CD8-positive, alpha-beta memory T cell (primary cell): ENCODE measurements at places on chromosomes 6 and 20.

- no peak for DNase-seq
These were observed 68.6 kb downstream of the PKIB start for GRCh38 chr6:122678841-122679240.

DNA sequence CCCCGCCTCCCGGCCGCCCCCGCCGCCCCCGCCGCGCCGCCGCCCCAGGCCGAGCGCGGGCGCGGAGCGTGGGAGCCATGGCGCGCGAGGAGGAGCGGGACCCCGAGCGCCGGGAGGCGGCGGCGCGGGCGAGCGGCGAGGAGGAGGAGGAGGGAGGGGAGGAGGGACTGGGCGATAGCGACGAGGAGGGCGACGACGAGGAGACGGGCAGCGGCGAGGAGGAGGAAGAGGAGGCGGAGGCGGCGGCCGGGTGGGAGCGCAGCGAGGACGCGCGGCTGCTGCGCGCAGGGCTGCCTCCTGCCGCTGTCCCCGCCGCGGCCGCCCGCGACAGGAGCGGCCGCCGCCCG, at the start of gene SLC24A3:
TSS of gene SLC24A3 (plus strand) at position 174 of the 347 bp plus-strand sequence.
- DNase-seq = no peak

DNA sequence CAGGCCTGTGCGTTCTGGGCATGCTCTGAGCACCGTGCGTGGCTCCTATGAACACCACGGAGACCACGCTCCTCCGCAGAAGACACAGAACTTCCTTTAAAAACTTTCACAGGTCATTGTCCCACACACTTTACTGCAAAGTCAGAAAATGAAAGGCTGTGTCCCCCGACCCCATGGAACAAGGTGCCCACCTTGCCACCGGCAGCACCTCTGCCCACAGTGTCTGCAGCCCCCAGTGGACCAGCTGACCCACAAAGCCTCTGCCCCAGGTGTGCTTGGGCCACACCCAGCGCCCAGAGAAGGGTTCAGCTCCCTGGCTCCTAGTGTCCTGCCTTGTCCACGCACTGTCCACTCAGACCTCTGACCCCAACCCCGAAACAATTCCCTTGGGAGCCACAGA, 8.7 kb downstream of the TAF4 start:
- no peak for DNase-seq

- no peak for DNase-seq
These were observed 32.6 kb upstream of the CD93 start for GRCh38 chr20:23118766-23119165.

DNA sequence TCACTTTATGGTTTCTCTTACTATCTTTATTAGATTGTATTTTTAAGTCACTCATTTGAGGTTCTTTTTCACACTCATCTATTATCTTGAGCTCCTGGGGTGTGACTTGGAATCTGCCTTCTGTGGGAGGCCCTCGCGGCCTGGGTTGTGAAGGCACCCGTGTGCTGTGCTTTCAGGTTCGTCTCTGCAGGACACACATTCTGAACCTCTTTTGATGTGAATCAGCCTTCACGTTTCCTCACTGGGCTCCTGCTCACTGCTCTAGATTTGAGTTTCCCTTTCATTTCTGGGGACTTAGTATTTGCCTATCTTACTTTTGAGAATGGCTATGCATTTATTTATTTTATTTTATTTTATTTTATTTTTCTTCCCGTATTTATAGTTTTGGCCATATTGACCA, 97.8 kb downstream of the PACRG start:
- no peak for DNase-seq

GRCh38 chr6:71262914-71263313, 25.7 kb upstream of the OGFRL1 start:
- no peak for DNase-seq

DNA sequence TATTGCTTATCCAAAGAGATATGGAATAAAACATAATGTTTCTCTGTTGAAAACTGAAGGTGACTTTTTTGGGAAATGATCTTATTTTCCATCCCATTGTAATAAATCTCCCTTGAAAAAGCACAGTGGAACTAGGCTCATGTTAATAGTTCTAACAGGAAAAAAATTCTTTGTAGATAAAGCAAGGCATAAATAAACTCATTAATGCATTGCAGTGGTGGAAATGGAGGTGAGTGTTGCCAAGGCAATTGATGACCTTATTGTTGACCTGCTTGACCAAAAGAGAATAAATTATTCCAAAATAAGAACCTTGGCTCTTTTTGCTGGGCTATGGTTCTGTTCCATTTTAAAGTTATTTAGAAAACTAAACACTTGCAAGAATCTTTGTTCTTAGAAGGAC, 55.2 kb downstream of the TRMT11 start:
- no peak for DNase-seq

DNA sequence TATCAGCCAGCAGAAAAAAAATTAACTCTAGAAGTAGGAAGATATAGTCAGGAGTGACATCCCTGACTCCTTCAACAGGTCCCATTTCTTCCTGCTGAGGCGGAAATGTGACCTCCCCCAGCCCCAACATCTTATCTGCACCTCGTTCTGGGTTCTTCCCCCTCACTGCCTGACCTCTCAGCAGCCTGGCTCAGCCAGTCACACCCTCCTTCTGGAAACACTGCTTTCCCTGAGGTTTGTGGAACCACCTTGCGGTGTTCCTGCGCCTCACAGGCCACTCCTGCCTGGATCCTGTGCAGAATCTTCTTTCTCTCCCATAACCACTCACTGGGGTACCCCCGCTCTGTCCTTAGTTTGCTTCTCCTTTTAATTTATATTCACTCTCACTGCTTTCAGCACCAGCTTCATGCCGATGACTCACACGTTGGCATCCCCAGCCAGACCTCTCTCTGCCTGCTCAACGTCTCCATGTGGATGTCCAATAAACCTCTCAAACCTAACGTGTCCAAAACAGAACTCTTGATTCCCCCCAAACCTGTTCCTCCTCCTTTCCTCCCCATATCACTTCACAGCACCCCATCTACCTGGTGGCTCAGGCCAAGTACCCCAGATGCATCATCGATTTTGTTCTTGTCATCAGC, 222.8 kb upstream of the PLN start:
- DNase-seq = no peak

GRCh38 chr6:111975466-111975865, 78.4 kb upstream of the CCN6 start:
- DNase-seq = no peak

DNA sequence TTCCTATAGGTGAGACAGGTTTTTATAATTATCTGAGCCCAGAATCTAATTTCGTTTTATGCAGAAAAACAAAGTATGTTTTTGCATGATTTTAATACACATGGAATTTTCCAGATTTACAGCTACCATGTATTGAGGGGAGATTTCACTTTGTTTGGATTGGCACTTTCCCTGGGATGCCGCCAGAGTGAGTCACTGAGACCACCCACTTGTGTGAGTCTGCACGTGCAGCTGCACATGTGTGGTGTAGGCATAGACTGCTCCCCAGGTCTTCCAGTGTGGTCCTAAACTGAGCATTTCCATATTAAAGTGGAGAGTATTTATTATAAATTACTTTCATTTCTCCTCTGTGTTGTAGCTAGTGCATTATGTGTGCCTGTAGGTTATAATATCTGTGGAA, 186.8 kb downstream of the UBE3D start:
- no peak for DNase-seq

- DNase-seq = no peak
These were observed 10.8 kb downstream of the DDO start for GRCh38 chr6:110404607-110405006.

DNA sequence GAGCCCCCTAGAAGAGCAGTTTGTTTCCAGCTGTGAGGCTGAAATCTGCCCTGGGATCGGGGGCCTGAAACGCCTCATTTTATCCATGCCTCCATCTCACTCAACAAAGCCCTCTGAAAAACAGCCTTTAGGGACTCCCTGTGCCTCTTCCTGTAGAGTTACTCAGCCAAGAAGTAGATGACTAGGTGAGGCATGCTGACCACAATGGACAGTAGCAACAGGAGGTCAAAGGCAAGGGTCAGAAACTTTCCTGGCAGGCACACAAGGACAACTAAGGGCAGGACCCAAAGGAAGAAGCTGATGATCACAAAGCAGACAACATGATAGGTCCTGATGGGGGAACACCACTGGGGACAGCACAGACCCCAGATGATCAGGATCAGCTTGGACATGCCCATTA, 12.8 kb downstream of the MAS1L start:
- DNase-seq = no peak

GRCh38 chr6:113856375-113856624, 845 bp upstream of the MARCKS start:
- DNase-seq = no peak

GRCh38 chr6:93562582-93562981, 143.2 kb upstream of the EPHA7 start:
- no peak for DNase-seq

DNA sequence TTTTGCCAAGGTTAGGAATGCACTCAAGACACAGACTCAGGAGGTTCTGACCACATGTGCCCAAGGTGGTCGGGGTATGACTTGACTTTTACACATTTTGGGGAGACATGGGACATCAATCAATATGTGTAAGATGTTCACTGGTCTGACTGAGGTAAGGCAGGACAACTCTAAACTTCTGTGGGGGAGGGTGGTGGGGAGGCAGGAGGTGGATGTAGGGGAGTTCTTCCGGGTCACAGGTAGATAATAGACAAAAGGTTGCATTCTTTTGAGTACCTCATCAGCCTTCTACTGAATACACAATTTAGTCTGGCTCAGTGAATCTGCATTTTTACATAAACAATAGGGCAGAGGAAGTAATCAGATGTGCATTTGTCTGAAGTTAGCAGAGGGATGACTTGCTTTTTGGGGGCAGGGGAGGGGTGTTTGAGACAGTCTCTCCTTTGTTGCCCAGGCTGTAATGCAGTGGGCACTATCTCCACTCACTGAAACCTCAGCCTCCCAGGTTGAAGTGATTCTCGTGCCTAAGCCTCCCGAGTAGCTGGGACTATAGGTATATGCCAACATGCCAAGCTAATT, 10.9 kb downstream of the ECHDC1 start:
- DNase-seq = no peak

DNA sequence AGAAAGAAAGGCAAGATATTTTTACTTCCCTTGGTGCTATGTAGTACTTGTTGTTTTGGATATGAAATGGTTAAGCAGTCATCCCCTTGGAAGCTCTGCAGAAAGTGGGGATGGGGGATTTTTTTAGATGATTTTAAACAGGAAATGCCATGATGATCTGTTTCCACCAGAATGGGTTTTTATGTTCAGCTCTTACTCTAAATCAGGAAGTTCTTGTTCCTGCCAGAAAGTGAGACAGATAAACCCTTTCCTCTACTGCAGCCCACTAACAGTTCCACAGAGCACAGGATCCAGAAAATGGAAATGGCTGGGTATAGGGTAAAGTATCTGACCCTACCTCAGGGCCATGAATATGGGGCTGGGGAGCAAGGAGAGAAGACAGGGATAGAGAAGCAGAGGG, 32.1 kb upstream of the PPP1R3G start:
- no peak for DNase-seq

DNA sequence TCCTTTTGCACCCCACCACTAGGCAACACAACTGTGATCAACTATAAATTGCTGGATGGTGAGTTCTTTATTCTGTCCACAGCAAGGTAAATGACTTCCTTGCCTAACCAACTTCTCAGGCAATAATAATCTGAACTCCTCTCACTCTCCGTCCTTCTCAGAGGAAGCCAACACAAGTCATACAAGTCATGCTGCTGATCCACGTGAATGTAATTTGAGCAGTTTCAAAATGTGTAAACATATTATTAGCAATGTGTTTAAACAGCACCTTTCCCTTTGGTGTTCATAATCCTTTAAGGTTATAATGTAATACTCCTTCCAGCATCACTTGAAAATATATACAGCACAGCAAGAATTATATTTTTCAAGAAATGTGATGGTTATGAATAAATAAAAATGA, 127.9 kb downstream of the QRSL1 start:
- no peak for DNase-seq

- DNase-seq = no peak
These were observed 121.4 kb upstream of the AFDN start for GRCh38 chr6:167705211-167705750.

GRCh38 chr20:17227669-17228623, 1.1 kb downstream of the PCSK2 start:
- no peak for DNase-seq

- DNase-seq = no peak
These were observed 2.3 kb upstream of the TOMM34 start for GRCh38 chr20:44962483-44962882.

DNA sequence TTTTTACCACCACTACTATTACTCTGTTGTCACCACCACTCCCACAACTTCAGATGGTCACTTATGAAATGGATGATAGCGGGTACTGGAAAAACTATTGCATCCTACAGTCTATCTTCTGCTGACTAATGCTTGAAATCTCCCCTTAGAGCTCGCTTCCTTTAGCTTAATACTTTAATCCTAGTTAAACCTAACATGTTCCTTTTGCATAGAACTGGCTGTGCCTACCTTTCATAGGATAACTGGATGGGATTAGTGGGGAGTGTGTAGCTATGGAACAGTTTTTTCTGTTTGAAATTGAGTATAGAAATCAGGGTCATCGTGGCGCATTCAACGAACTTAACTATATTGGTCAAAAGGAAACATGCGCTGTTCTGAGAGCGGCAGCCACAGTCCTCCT, 294.7 kb downstream of the FARS2 start:
- DNase-seq = no peak

DNA sequence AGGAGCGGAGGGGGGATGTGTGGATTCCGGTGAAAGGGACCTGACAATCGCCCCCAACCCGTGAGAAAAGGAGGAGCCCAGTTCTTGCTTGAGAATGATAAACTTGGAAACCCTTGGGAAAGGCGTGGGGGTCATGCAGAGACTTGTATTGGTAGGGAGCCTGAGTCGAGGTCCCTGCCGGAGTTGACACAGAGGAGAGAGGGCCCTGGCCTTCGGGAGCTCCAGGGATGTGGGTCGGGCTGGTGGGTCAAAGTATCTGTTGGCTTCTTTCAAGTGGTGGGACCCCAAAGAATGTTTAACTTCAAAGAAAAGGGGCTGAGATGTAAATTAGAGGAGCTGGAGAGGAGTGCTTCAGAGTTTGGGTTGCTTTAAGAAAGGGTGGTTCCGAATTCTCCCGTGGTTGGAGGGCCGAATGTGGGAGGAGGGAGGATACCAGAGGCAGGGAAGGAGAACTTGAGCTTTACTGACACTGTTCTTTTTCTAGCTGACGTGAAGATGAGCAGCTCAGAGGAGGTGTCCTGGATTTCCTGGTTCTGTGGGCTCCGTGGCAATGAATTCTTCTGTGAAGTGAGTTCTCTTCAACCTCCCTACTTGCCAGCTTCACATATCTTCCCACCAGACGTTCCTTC, 571 bp downstream of the CSNK2B start:
- no peak for DNase-seq
